Cortex of kidney (tissue), 1 donor: ENCODE measurements at places on chromosomes 1 and 21.

DNA sequence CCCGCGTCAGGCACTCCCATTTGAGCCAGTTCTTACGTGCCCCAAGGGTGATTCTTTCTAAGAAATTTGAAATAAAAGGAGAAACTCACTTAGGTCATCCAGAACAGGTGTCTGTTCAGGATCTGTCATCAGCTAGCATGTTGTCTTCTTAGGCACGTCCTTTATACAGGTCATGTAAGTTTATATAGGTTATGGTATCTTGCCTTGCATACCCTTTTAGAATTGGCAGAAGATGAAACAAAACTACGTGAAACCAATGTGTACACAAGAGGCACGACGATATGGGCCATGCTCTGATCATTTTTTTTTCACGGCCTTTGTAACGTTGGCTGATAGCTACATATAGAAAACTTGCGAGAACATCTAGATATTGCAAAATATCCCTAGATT lies 579 bp upstream of the GTF2B start:
- DNase-seq, result no peak

- DNase-seq, result no peak
These were observed 1.2 kb downstream of the PIK3C2B start for GRCh38 chr1:204493145-204493983.

DNA sequence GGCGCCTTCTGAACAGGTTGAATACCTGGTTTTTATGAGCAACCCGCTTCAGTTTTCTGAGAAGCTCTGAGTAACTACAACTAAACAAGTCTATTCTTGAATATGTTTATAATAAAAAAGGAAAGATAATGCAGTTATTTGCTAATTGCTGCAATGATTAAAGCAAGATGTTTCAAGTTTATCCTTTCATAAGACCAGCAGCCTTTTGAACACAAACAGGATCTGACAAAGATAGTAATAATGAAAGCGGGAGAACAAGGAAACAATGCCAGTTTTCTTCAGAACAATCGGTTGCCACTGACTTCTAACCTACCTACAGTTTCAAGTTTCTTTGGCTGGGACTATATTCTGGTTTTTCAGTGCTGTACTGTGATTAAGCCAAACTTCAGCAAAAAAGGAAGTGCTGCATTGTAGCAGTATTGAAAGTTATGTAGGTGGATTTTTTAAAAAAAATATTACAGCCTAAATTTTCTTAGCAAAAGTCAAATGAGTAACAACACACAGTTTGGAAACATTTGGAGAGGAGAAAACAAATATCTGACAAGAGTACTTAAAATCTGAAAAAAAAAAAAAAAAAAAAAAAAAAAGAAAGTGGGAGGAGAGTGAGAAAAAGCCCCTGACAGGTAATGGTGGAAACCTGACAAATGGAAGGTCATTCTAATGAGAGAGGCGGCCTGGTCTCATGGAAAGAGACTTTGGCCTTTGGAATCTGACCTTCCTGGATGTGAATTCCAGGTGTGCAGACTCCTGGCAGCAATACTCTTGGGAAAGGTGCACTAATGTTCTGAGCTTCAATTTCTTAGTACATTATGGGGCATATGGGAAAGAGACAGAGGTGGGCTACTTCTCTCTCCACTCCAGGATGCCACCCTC lies 11.4 kb downstream of the KCNJ15 start:
- no peak for DNase-seq

DNA sequence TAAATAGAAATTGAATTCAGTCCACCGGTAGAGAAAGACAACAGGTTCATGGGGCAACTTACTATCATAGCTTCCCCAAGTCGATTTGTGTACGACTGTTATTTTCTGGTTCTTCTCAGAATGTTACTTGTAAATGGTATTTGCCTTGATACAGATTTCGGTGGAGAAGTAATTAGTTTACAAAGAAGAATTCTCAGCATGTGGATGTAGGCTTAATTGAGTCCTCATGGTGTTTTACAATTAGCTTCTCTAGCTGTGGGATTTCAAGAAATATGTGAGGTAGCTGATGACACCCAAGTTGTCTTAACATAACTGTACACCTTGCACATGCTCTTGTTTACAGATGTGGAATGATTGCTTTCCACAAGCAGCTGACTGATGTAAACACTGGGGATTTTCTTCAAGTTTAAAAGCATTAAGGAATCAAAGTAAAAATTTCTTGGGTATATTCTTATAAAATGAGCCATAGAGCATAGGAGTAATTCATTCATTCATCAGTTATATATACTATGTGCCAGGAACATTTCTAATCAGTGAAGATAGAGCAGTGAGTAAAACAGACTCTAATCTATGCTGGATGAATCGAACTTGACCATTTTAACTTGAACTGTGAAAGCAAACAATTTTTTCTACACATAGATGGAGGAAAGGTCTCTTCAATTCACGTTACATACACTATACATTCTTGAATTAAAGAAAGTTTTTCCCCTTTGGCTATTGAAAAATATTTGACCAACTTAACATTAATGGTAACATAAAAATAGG lies 1.4 kb downstream of the MACO1 start:
- no peak for DNase-seq

DNA sequence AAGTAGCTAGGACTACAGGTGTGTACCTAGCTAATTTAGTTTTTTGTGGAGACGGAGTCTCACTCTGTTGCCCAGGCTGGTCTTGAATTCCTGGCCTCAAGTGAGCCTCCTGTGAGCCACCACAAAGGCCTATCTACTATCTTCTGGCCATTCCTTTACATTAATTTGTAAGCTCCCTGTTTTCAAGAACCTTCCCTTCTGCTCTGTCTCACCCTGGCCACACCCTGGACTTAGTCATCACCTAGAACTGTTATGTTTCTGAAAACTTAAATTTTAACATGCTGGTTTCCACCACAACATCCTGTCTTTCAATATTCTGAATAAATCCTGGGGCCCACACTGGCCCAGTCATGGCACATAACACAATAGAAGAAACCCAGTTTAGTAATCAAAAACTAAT lies 4.9 kb upstream of the B4GALT3 start:
- no peak for DNase-seq

DNA sequence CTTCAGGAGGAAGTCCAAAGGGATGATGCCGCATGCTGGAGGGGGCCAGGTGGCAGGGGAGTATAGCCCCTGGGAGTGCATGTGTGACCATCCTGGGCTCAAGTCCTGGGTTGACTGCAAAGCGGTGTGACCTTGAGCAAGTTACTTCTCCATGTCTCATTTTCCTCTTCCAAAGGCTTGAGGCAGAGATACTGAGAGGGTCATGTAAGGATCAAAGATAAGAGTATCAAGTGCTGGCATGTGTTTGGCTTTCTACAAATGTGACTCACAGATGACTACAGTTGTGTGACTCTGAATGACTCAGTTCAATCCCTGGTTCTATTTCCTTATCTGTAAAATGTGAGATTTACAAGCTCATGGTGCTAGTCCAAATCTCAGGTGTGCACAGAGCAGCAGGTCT lies 26.1 kb downstream of the PROK1 start:
- no peak for DNase-seq

- DNase-seq, result no peak
These were observed 101.3 kb upstream of the HMCN1 start for GRCh38 chr1:185632659-185633423.

DNA sequence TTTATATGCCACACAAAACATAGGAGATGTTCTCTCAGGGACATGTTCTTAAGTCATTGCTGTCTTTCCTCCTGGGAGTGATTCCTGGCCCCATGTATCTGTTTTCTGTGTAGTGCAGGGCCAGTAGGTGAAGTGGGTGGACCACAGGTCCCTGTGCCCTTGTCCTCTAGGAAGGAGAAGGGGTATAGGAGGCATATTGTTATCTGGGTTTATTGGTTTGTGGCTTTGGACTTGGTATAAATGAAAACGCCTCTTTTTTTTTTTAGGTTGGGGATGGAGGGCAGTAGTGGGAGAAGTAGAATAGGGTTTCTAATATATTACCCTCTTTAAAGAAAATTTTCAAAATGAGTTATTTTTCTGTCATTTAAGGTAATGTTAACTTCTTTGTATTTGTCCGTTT lies 29.4 kb downstream of the DYRK1A start:
- no peak for DNase-seq

GRCh38 chr1:178518894-178519293 lies 6.0 kb downstream of the TEX35 start:
- no peak for DNase-seq

GRCh38 chr21:25330266-25330665 lies 277.0 kb downstream of the MRPL39 start:
- DNase-seq, result no peak

GRCh38 chr1:221200464-221200863 lies 321.2 kb downstream of the HLX start:
- DNase-seq, result no peak

GRCh38 chr1:101220906-101221305 lies 15.9 kb upstream of the S1PR1 start:
- DNase-seq, result no peak

- no peak for DNase-seq
These were observed 27.8 kb downstream of the ASAP3 start for GRCh38 chr1:23456226-23456625.

- DNase-seq, result no peak
These were observed 2.9 kb upstream of the INAVA start for GRCh38 chr1:200891774-200892157.

DNA sequence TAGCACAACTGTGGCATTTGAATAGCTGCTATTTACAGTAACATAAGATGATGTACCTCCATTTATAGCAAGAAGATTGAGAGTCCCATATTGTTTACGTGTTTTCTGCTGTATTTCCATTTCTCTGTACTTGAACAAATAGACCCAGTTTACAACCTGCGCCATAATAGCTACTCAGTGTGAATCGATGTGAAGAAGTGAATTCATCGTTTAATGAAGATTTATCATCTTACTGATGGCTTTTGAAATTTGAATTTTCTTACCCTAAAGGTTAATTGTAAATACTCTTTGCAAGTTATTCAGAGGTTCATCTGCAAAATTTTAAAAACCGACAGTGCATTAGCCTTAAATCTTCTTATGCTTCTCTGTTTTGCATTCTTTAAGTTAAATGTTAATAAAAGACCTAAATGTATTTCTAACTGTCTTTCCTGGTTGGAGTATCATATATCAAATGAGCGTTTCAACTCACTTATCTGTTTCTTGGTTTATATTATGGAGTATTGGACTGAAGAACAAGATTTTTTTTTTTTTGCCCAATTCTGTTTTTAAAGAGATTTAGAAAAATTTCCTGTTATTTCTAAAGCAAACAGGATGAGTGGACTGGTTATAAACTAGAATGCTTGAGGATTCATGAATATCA lies 2.2 kb downstream of the MACO1 start:
- DNase-seq, result no peak

- DNase-seq, result no peak
These were observed 30.9 kb downstream of the DENND2C start for GRCh38 chr1:114638910-114639309.

GRCh38 chr1:236753516-236753915 lies 41.6 kb upstream of the MTR start:
- no peak for DNase-seq

GRCh38 chr1:29237129-29237821 lies 953 bp downstream of the PTPRU start:
- no peak for DNase-seq

GRCh38 chr21:20971296-20971921 lies 26.8 kb upstream of the NCAM2 start:
- no peak for DNase-seq

- DNase-seq, result no peak
These were observed 465.9 kb downstream of the PLA2G4A start for GRCh38 chr1:187294421-187295201.

- DNase-seq, result no peak
These were observed 53.8 kb downstream of the STUM start for GRCh38 chr1:226602186-226603021.

GRCh38 chr1:8891401-8891800 lies 12.9 kb upstream of the ENO1 start:
- no peak for DNase-seq

GRCh38 chr1:45033356-45033755 lies 21.3 kb downstream of the UROD start:
- no peak for DNase-seq

- DNase-seq, result no peak
These were observed 68.4 kb upstream of the GJA8 start for GRCh38 chr1:147834181-147834580.

GRCh38 chr1:13618483-13618882 lies 34.9 kb downstream of the PDPN start:
- no peak for DNase-seq

- no peak for DNase-seq
These were observed 167.9 kb downstream of the VPS13D start for GRCh38 chr1:12397462-12398450.

GRCh38 chr1:205770618-205771017 lies 4.7 kb downstream of the RAB29 start:
- DNase-seq, result no peak

DNA sequence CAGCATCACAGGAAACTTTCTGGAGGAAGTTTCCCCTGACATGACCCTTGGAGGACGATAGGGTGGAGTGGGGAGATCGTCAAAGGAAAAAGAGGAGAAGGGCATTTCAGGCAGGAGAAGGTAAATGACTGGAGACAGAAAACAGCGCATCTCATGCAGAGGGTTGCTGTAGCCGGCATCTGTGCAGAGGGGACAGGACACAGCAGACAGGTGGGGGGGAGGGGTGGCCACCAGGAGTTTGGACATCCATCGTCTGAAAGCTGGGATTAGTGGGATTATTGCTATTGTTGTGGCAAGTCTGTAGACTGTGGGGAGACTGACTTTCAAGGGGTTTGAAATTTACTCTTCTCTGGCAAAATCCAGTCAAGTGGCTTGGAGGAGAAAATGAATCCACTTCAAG lies 463.9 kb downstream of the OMA1 start:
- DNase-seq, result no peak

DNA sequence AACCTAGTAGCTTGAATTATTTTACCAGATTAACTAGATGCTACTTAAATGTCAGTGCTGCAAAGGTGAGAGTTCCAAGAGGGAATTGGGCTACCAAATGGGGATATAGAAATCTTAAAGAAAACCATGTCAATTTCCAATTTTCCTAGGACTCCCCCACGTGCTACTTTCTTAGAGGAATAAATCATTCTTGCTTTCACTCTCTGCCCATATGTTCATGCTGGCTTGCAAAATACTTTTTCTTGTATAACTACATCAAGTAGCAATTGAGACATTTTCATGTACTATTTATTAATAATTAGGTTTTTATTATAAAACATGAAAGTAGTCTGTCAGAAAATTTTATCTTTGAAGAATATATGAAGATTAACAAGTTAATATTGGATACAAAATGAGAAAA lies 11.8 kb downstream of the KCNK2 start:
- DNase-seq, result no peak
